ENCODE measurements at places on chromosomes 7 and 10. TPM values are rescaled to one million over a fixed set of nuclear protein-coding genes. Genes with fewer than 3 reads are reported as not detected.
A peak's percentile ranks its signal among the peaks of the same experiment; 100 is the strongest.

- peak; percentile 33 for DNase-seq
Measured at GRCh38 chr7:33062023-33062781, at the start of gene NT5C3A. Gene NT5C3A, minus strand, starts transcription at chr7:33062776. Its CDS starts 71 bp downstream, at chr7:33062705.

DNA sequence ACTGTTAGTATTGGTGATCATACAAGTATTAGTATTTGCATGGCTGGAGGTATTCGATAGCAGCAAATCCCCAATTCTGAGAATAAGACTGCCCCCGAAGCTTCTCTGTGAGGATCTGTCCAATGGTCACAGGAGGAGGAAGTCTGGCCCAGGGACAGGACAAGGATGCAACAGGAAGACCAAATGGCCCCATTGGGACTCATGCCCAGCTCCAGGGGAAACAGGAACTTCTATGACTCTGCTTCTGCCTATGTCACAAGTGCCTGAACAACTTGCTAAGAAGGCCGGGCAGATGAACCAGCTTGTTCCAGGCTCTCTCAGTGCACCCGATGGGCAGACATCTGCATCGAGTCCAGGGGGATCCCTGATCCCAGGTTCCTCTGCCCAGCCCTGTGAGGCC, 172.0 kb upstream of the GRB10 start:
- DNase-seq, result no peak

GRCh38 chr10:121248266-121248665, 350.0 kb downstream of the FGFR2 start:
- no peak for DNase-seq

- DNase-seq, result no peak
Measured at GRCh38 chr7:134444961-134445315, 14.0 kb downstream of the AKR1B1 start.

DNA sequence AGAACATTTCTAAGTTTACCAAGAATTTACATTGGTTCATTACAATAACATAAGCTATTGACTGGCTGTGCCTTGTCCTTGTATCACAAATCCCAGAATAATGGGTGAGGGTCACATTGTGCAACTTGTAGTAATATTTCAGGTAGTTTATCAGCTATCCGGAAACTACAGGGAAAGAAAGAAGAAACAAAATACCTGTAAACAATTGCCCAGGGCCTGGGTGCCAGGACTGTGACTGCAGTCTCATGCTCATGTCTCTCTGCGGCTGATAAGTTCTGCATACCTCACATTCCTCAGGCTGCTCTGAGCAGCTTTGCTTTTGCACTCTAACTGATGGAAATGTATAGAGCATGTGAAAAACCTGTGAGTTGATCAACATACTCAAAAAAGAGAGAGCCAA, 131.8 kb upstream of the TRIM24 start:
- no peak for DNase-seq

Gene BCAP29
- 39.2 TPM for total RNA-seq

Gene BMPER
- 5.0 TPM for total RNA-seq

Gene CPEB3
- 9.7 TPM for total RNA-seq

All from mucosa of gallbladder (tissue), 1 donor.